Heart right ventricle (tissue), 16 donors: ENCODE measurements at places on chromosomes 12 and 14.
A peak's percentile ranks its signal among the peaks of the same experiment; 100 is the strongest.

DNA sequence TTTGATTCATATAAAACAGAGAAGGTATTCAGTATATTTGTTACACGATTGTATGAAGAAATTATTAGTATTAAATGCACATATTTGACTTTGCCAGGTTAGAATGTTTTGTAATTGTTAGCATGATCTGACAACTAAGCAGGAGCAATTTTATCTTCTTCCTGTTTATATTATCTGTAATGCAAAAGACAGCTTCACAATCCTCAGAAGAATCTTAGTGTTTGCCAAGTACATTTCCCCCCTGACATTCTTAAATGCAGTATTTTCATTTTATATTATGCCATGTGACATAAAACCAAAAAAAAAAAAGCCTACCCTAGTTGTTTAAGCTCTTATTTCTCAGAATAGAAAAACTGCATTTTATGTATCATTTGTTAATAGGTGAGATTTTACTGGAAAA, 469.4 kb downstream of the FOXG1 start:
- no peaks in the 10 kb centered on the region for H3K4me1 ChIP-seq
- no peak for DNase-seq
- no peaks in the 10 kb centered on the region for H3K27me3 ChIP-seq
- no peak overlapping the region for H3K4me3 ChIP-seq
- H3K36me3 ChIP-seq = no peaks in the 10 kb centered on the region

DNA sequence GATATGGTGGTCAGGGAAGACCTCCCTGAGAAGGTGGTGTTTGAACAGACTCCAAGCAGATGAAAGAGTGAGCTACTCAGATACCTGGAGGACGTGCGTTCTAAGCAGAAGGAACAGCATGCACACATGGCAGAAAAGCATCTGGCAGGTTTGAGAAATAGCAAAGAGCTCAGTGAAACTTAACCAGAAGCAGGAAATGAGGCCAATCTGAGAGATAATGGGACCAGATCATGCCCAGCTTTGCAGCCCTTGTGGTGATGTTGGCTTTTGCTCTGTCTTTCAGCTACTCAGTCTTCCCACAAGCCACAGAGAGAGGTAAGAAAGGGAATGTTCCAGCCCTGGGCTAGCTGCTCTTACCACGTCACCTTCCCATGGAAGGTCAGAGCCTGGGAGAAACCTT, 176.3 kb upstream of the GSC start:
- no peaks in the 10 kb centered on the region for H3K4me1 ChIP-seq
- H3K27me3 ChIP-seq = peaks cover 10% of the 10 kb centered on the region
- H3K36me3 ChIP-seq = no peaks in the 10 kb centered on the region
- no peak for DNase-seq

DNA sequence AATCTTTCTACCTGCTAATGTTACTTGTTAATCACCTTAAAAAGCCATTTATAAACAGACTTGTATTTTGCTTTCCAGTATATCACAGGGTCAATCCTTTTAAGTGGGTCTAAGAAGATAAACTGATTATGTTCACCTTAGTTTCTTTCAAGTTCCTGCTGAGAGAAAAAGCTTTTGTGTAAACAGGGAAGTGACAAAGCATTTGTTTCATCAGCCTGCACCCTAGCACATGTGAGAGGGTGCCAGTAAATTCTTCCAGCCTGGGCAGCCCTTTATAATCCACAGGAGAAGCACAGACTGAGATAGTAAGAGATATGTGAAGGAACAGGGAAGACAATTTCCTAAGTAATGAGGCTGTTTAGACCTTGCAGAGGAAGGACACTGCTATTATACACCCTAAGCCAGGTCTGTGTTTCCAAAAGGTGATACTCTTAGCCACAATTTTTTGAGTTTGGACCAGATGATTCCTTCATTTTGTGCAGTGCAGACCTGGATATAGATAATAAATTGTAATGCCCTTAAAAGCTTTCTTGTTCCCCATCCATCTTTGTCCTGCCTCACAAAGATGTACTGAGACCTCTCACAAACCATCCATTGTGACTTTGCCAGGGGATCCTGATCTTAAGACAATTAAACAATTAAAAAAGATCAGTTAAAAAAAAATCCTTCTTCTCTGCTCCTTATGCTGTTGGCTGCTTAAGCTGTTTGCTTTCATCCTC, 150.7 kb downstream of the KTN1 start:
- H3K36me3 ChIP-seq = no peaks in the 10 kb centered on the region
- H3K4me3 ChIP-seq = no peak overlapping the region
- DNase-seq = no peak
- H3K27ac ChIP-seq = no peak overlapping the region

DNA sequence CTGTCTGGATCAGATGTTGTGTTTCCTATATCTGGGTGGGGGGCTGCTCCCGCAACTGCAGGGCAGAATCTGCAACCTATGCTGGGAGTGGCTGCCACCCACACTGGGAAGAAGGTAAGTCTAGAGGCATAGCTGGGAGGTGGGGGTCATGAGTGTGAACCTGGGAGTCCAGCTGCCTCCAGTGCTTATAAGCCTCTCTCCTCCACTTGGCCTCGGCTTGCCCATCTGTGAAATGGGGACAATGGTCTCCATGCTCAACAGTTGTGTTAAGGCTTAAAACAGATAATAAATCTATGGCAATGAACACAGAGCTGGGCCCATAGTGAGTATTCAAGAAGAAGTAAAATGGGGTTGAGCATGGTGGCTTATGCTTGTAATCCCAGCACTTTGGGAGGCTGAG, 90.0 kb downstream of the RBM19 start:
- no peaks in the 10 kb centered on the region for H3K27me3 ChIP-seq

GRCh38 chr12:32155961-32156529, 49.4 kb downstream of the BICD1 start:
- no peaks in the 10 kb centered on the region for H3K27me3 ChIP-seq
- DNase-seq = no peak
- no peak overlapping the region for H3K4me3 ChIP-seq
- no peak overlapping the region for H3K27ac ChIP-seq
- H3K36me3 ChIP-seq = no peaks in the 10 kb centered on the region

GRCh38 chr12:96085475-96085874, 50.1 kb upstream of the LTA4H start:
- no peak overlapping the region for H3K27ac ChIP-seq
- no peak for DNase-seq
- no peaks in the 10 kb centered on the region for H3K4me1 ChIP-seq

DNA sequence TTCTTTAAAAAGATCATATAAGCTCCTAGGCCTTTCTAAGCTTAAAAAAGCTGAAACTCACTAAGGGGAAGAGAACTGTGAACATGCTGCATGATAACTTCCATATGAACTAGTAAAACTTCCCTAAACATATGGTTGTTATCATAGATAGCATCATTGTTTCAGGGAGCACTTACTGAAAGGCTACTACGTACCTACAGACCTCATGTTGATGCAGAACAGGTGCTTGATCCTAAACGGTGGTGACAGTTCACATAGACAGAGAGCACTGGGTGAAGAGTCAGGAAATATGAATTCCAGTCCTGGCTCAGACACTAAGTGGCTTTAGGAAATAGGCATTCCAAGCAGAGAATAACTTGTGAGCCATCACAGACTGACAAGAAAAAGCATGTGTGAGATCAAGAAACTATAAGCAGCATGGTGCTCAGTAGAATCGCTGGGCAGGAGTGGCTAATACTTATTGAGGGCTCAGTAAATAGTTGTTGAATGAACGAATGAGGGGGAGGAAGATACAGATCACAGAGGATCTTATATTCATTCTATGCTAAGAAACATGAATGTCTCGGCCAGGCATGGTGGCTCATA, 78.4 kb upstream of the NUDT4 start:
- no peaks in the 10 kb centered on the region for H3K27me3 ChIP-seq
- H3K36me3 ChIP-seq = no peaks in the 10 kb centered on the region
- H3K4me3 ChIP-seq = no peak overlapping the region
- no peak for DNase-seq

GRCh38 chr14:68785534-68786490, 7.1 kb downstream of the ZFP36L1 start:
- peaks cover 40% of the 10 kb centered on the region for H3K4me1 ChIP-seq
- peaks cover 26% of the 10 kb centered on the region for H3K36me3 ChIP-seq
- no peak for DNase-seq
- no peak overlapping the region for H3K4me3 ChIP-seq
- no peaks in the 10 kb centered on the region for H3K27me3 ChIP-seq
- H3K27ac ChIP-seq = peak overlapping the region; percentile 99
